GM23248 (cell line): ENCODE measurements at places on chromosomes 7 and 10.
A peak's percentile ranks its signal among the peaks of the same experiment; 100 is the strongest.

DNA sequence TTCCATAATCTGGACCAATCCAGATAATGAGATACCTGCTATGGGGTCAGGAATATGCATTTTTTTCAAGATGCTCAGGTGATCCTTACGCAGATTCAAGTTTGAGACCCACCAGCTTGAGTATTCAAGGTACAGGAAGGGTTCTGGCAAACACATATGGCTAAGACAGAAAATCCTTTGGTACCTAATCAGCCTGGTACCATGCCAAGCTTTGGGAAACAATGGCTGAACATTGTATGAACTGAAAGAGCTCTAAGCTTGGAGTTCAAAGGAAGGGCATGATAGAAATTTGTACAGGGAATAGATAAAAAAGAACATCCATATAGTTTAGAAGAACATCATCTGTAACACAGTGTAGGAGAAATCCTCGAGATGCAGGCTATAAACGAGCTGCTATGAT, 382.7 kb downstream of the THSD7A start:
- DNase-seq = no peak
- no peak overlapping the region for H3K27ac ChIP-seq
- no peaks in the 10 kb centered on the region for H3K27me3 ChIP-seq
- H3K4me1 ChIP-seq = no peaks in the 10 kb centered on the region

DNA sequence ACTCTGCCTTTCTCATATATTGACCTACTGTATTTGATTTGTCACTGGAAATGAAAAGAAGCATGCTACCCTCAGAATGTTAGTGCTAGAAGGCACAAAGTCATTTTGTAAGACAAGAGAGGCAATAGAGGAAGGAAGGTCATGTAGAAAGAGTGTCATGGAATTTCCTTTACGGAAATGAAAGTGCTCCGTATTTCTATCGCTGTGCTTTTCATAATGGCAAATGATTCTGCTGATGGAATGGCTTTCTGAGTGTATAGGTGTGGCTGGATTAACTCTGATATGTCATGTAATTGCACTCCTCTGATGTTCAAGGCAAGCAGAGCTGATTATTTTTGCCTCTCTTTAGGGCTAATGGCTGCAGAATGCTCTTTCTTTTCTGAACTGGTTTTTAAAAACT, 15.5 kb upstream of the STEAP4 start:
- no peaks in the 10 kb centered on the region for H3K4me1 ChIP-seq
- H3K36me3 ChIP-seq = no peaks in the 10 kb centered on the region
- H3K27ac ChIP-seq = no peak overlapping the region
- no peaks in the 10 kb centered on the region for H3K27me3 ChIP-seq

- H3K36me3 ChIP-seq = no peaks in the 10 kb centered on the region
- no peaks in the 10 kb centered on the region for H3K4me1 ChIP-seq
- peaks cover 4% of the 10 kb centered on the region; the same call in 1 of the 2 replicates for H3K27me3 ChIP-seq
- no peak overlapping the region for H3K27ac ChIP-seq
Observed at GRCh38 chr10:125370578-125370977, 210.2 kb upstream of the CTBP2 start.

DNA sequence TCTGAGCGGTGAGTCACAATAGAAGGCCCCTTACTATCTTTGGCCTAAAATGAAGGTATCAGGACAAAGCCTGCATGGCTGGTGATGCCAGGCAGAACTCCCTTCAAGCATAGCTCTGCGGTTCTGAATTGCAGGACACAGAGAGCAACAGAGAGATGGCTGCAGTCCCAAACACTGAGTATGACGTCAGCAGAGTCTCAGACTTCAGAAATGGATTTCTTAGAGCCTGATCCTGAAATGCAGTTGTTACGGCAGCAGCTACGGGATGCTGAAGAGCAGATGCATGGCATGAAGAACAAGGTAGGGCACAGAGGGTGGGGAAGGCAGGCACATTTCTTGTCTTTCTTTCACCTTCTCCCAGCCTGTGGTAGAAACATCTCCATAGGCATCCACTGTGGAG, 13.5 kb downstream of the CCDC136 start:
- peaks cover 4% of the 10 kb centered on the region; the same call in 1 of the 2 replicates for H3K4me1 ChIP-seq
- H3K27ac ChIP-seq = no peak overlapping the region
- peaks cover 9% of the 10 kb centered on the region; the same call in 1 of the 2 replicates for H3K36me3 ChIP-seq
- no peak for DNase-seq
- no peaks in the 10 kb centered on the region for H3K27me3 ChIP-seq
- no peak overlapping the region for H3K4me3 ChIP-seq

GRCh38 chr10:86162036-86162435, 204.6 kb downstream of the GRID1 start:
- H3K36me3 ChIP-seq = no peaks in the 10 kb centered on the region
- no peak overlapping the region for H3K27ac ChIP-seq
- no peak overlapping the region for H3K4me3 ChIP-seq
- no peaks in the 10 kb centered on the region for H3K4me1 ChIP-seq
- H3K27me3 ChIP-seq = no peaks in the 10 kb centered on the region

DNA sequence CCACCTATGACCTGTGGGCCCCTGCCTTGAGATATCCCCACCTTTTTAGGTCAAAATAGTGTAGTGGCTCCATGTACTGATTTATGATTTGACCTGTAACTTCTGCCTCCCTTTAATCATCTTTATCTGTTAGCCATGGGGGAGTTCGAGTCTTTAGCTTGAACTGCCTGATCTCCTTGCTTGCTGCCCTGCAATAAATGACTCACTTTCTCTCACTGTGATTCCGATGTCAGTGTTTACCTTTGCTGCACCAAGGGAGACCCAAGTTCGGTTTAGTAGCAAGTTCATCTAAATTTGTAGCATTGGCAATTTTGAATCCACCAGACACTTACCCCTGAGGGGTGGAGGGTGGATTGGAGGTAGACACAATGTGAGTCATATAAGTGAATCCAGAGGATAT, 814.6 kb upstream of the AUTS2 start:
- no peak for DNase-seq
- no peaks in the 10 kb centered on the region for H3K27me3 ChIP-seq
- no peaks in the 10 kb centered on the region for H3K36me3 ChIP-seq

DNA sequence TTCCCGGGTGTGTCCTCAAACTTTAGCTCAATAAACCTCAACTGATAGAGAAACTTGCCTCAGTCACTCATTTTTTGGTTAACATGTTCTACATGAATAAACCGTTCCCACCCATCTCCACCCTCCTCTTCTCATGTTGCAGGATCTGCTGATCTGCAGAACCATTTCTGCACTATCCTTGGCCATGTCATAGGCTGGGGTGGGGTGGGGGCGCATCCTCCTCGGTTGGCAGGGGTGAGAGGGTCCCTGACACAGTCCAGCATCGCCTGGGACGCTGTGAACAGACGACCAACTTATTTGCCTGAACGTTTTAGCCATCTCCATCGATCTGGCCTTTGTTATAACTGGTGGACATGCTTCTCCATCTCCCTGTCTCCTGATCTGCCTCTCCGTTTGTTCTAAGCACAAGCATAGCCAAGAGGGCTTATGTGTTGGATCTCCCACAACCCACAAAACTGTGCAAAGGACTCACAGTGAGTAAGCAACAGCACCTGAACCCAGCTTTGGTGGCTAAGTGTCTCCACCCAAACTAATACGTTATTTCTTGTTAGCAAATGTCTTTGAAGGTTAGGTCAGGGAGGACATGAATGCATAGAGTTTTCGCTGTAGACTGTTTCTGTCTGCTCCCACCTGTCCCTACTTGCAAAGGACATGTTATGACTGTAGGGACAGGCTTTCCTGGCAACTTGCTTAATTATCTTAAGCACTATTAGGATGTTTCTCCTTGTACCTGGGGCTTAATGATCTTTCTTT, 51.7 kb downstream of the PRKCQ start:
- no peaks in the 10 kb centered on the region for H3K4me1 ChIP-seq
- H3K27ac ChIP-seq = no peak overlapping the region
- H3K27me3 ChIP-seq = peaks cover 6% of the 10 kb centered on the region; the same call in 1 of the 2 replicates
- H3K4me3 ChIP-seq = no peak overlapping the region
- H3K36me3 ChIP-seq = no peaks in the 10 kb centered on the region
- no peak for DNase-seq

DNA sequence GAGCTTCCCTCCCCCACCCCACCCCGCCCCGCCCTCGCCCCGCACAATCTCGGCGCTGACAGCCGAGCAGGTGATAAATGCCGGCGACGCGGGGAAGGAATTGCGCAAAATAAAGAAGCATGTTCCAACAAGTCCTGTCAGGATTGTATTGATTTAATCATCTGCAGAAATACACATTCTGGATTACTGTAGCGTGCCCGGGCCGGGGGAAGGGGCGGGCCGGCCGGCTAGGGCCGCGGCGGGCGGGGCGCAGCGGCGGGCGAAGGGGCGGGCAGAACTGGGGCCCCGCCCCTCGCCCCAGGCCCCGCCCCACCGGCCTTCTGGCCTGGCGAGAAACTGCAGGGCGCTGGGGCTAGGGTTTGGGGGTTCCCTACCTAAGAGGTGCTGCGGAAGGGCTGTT, 88.9 kb upstream of the PAX2 start:
- H3K36me3 ChIP-seq = no peaks in the 10 kb centered on the region
- DNase-seq = peak; percentile 43
- H3K27ac ChIP-seq = no peak overlapping the region
- no peaks in the 10 kb centered on the region for H3K4me1 ChIP-seq

DNA sequence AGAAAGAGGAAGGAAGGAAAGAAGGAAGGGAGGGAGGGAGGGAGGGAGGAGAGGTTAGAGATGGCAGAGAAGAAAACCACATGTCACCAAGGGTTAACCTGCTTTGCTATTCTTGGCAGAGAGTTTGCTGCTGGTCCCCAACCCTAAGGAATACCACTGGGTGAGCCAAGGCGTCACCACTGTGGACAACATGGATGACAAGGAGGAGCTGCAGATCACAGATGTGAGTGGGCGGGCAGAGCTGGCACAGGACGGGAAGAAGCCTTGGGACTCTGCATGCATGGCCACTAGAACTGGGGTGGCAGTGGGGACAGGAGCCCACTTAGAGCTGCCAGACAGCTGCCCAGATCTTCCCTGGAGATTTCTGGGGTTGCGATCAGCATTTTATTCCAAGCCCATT, 17.2 kb upstream of the MYH16 start:
- DNase-seq = no peak
- no peaks in the 10 kb centered on the region for H3K36me3 ChIP-seq
- no peak overlapping the region for H3K27ac ChIP-seq

DNA sequence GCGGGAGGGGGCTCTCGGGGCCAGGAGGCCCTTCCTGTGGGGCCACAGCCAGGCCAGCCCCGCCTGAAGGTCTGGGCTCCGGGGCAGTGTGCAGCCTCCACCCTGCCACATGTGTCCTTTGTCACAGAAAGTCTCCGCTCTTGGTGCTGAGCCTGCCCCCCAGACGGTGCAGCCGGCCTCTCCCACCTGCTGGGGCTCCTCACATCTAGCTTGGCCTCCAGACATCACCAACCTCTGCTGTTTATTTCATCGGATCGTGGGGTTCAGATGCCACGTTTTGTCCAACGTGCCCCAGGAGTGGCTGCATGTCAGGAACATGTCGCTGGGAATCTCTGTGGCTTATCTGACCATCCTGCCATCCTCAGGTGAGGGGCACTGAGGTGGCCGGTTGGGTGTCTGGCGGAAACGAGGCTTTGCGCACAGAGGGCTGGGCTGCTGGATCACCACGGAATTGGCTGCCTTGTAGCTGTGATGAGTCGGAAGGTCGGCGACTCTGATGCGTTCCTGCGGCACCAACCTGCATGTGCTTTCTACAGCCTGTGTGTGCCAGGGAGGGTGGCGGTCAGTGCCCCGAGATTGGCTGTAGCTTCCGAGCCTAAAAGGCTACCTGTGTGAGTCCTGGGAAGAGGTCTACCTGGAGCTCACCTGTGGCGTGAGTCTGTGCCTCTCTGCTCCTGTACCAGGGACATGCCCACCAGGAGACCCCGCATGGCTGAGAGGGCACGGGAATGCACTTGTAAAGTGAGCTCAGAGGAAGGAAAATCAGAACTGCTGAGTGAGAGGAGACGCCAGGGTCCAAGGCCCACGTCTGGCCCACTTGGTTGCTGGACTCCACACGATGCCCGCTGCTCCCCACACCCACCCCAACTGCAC, 316.4 kb downstream of the DNAJB6 start:
- H3K27ac ChIP-seq = no peak overlapping the region
- H3K4me3 ChIP-seq = no peak overlapping the region
- no peak for DNase-seq
- H3K27me3 ChIP-seq = no peaks in the 10 kb centered on the region

GRCh38 chr10:72309290-72310240, 35.8 kb downstream of the DDIT4 start:
- no peak overlapping the region for H3K27ac ChIP-seq
- DNase-seq = peak; percentile 71
- H3K4me1 ChIP-seq = peaks cover 22% of the 10 kb centered on the region
- no peaks in the 10 kb centered on the region for H3K27me3 ChIP-seq

DNA sequence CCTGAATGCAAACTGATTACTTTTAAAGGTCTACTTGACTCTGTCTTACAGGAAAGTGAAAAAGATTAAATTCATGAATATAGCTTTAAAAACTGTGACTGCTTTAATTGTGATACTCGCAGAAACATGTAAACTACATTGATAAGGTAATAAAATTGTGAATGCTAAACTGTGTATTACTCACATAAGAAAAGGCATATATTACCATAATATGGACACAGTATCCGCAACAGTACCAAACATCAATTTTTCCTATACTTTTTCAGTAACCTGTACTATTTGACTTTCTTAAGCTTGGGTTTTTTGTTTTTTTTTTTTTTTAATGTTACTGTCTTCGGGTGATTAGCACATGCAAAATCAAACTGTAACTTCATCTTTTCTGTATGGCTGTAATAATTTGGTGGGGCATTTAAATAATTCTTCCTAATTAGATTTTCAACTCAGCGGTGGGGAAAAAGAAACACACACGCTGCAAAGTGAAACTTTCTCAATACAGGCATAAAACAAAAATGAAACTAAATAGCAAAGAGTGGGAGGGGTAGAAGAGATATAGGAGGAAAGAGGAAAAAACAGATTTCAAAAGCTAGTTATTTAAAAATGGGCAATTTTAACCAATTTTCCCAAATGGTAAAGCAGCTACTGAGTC, 23.2 kb downstream of the NT5C3A start:
- H3K27ac ChIP-seq = peak overlapping the region; percentile 40
- peak; percentile 66 for DNase-seq
- no peaks in the 10 kb centered on the region for H3K27me3 ChIP-seq

GRCh38 chr7:133837224-133837623, 289.9 kb upstream of the LRGUK start:
- no peaks in the 10 kb centered on the region for H3K36me3 ChIP-seq
- H3K4me3 ChIP-seq = no peak overlapping the region
- H3K27ac ChIP-seq = no peak overlapping the region
- no peaks in the 10 kb centered on the region for H3K4me1 ChIP-seq

DNA sequence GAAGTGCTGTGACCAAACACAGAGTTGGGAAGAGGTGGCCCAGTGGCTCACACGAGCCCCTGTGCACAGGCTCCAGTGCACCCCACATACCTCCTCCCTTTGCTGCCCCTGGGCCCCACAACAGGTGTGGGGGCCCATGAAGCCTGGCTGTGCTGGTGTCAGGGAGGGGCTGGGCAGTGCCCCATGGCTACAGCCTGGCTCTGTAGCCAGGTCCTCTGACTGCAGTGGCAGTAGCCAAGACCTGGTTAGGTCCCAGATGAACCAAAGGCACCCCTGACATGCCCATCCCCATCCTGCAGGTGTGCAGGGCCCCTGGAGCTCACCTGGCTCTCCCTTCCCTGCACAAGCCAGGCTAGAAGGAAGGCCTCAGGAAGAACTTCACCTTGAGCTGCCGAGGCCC, 176.3 kb downstream of the GRID1 start:
- no peaks in the 10 kb centered on the region for H3K4me1 ChIP-seq
- H3K27me3 ChIP-seq = no peaks in the 10 kb centered on the region
- no peak overlapping the region for H3K4me3 ChIP-seq
- no peak for DNase-seq

- no peaks in the 10 kb centered on the region for H3K27me3 ChIP-seq
- DNase-seq = peak; percentile 66
- H3K27ac ChIP-seq = no peak overlapping the region
Observed at GRCh38 chr7:142542942-142543341, 206.3 kb upstream of the PRSS1 start.
